ENCODE measurements at places on chromosomes 1 and 21.

DNA sequence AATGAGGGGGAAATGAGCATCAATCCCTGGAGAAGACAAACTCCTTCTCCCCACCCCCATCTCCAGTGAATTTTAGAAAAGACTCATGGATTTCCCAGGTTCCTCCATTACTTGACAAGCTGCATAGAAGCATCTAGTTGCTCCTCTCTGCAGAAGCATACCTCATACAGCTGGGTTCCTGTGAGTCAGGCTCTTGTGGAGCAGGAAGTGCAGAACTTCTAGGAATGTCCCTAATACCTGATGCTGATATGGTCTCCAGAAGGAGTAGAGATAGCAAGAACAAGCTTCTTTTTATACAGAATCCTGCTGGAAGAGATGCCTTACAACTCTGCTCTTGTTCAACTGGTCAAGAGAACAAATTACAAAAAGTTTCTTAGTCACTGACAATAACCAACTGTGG is 105.5 kb downstream of the TNR start:
- no peak for DNase-seq

DNA sequence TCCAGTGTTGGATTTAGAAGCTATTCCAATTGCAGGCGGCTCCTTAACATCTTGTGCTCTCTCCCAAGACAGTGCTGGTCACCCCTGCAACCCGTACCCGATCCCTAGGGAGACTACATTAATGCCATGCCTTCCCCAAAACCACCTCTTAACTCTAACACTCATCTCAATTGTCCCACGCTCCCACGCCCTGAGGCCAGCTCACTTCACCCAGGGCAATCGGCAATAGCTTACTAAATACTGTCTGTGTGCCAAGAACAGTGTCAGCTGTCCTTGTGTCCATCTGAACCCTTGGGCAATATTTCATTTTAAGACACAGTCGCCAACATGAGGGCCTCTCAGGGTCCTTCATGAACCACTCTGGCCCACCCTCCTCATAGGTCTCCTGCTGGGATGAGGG is 13.9 kb downstream of the C1orf198 start:
- no peak for DNase-seq

GRCh38 chr1:11563560-11564069 is 84.7 kb downstream of the DISP3 start:
- DNase-seq, result no peak

GRCh38 chr1:185207170-185207569 is 50.2 kb downstream of the SWT1 start:
- no peak for DNase-seq

GRCh38 chr1:165840423-165840822 is 13.0 kb downstream of the UCK2 start:
- no peak for DNase-seq

- DNase-seq, result no peak
Measured at GRCh38 chr1:68551459-68551858, 54.6 kb upstream of the DEPDC1 start.

- DNase-seq, result no peak
Measured at GRCh38 chr1:209802117-209802779, 3.7 kb downstream of the IRF6 start.

DNA sequence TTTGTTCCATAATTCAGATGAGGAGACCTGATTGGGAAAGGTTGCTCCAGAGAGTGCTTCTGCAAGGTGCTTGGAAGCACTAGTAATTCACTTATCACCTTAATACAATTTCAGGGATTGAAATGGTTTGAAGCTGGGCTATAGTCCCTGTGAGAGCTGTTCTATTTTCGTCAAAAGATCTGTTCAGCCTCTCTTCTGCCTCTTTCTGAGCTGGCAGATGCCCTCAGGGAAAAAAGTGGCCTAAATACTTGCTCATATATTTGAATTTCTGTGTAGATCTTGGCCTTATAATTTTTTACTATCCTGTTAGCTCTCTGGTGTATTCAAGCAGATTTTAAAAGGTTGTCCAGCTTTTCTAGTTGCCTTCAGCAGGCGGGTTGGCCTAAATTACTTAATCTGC is 22.3 kb downstream of the C1orf146 start:
- no peak for DNase-seq

DNA sequence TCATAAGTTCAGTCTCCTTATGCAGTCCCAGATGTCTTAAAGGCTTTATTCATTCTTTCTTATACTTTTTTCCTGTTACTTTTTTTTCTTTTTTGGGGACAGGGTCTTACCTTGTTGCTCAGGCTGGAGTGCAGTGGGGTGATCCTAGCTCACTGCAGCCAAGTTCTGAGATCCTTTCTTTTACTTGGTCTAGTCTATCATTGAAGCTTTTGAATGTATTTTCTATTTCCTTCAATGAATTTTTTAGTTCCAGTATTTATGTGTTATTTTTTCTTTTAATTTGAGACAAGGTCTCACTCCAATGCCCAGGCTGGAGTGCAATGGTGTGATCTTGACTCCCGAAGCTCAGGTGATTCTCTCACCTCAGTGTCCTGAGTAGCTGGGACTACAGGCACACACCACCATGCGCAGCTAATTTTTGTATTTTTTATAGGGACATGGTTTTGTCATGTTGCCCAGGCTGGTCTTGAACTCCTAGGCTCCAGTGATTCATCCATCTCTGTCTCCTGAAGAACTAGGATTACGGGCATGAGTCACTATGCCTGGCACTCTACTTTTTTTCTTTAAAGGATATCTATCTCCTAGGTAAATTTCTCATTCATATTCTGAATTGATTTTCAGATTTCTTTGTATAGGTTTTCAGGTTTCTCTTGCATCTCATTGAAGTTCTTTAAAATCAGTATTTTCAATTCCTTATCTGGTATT is 26.1 kb upstream of the GTF2B start:
- DNase-seq, result peak; percentile 5

GRCh38 chr1:114386129-114387009 is 124.6 kb downstream of the TRIM33 start:
- no peak for DNase-seq

GRCh38 chr21:25721987-25722386 is 12.7 kb downstream of the ATP5PF start:
- DNase-seq, result no peak

GRCh38 chr1:9960706-9961562 is 17.7 kb downstream of the NMNAT1 start:
- peak; percentile 8 for DNase-seq

DNA sequence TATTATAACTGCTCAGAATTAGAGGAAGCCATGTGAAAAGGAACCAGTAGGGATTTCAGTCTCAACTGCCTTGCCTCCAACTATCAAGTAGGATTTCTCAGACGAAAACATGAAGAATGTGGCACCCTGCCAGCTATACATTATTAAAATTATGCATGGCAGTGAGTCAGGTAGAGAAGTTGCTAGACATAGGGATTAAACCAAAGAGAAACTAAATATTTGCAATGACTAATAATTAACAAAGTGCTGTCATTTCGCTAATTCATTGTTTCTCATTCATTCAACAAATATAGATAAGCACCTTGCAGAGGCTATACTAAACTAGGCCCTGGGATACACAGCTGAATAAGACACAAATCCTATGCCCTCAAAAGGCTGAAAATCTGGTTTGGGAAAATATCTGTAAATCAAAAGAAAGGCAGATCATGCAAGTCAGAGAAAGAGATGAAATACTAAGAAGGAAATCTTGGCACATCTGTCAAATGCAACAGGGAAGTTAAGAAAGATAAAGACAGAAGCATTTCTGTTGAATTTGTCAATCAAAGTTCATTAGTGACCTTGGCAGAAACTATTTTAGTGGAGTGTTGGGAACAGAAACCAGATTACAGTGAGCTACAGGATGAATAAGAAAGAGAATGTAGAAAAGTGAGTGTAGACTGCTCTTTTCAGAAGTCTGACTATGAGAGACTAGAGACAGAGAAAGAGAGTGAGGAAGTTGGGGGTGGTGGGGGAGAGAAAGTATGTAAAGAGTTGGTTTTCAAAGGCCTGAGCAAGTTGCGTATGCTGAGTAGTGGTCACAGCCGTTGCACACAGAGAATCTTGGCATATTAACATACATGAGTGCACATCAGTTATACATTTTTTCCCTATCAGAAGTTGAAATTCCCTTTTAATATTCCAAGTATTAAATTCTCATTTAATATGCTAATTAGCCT is 14.7 kb upstream of the NBPF11 start:
- no peak for DNase-seq

- DNase-seq, result no peak
Measured at GRCh38 chr1:102252731-102253505, 256.2 kb upstream of the OLFM3 start.

DNA sequence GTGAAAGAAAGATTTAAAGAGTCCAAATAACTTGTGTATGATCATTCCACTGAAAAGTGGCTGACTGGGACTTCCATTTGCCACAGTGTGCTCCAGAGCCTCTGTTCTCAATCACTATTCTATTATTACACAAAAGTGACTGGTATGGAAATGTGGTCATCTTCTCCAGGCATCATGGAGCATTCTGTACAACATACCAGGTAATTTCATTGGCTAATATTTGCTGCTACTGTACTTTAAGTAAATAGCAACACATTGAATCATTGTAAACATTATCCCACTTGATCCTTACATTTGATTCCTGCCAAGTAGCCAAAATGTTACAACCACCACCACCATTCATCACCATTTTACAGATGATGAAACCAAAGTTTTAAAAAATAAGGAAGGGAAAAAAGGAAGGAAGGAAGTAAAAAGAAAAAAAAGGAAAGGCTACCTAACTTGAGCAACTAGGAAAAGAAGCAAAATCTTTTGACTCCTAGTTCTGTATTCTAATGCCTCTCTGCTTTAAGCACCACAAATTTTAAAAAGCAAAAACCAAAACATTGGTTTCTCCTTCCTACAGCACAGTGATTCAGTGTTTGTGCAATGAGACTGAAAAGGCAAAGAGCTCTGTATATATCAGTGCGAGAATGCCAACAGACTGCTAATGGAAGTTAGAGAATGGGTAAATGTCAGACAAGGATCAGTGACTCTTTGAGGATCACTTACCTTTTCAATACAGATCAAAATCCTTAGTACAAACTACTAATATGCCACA is 361.4 kb upstream of the PTBP2 start:
- peak; percentile 76 for DNase-seq

- peak; percentile 74 for DNase-seq
Measured at GRCh38 chr1:226903819-226904716, 33.7 kb downstream of the PSEN2 start.

DNA sequence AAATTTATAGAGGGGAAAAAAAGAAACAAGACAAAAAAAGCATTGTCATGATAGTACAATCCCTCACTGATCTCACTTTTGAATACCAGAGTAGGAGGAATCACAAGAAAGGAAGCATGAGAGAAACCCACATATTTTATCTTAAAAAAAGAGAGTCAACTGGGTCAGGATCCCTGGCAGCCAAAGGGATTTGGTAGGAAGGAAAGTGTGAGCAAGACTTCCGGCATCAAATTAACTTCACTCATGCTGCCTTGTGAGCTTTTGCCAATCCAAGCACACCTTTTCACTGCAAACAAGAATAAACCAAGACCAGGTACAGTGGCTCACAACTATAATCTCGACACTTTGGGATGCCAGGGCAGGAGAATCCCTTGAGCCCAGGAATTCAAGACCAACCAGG is 53.1 kb downstream of the SLC9C2 start:
- DNase-seq, result no peak

Data from fibroblast of mammary gland (primary cell).